SK-N-SH (cell line): ENCODE measurements at places on chromosomes 11 and 22.
A peak's percentile ranks its signal among the peaks of the same experiment; 100 is the strongest.

DNA sequence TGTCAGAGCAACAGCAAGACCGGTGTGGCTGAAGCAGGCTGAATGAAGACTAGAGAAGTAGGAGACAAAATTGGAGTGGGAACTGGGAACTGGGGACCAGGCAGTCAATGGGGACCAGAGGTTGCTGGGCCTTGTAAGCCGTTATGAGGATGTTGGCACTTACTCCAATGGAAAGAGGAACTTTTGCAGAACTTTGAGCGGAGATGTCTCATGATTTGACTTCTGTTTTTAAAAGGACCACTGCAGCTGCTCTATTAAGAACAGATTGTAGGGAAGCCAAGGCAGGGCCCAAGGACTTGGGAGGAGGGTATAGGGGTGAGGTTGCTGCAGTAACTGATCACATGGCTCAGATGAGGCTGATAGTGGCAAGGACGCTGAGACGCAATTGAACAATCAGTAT lies 34.2 kb downstream of the IL18 start:
- no peaks in the 10 kb centered on the region for H3K36me3 ChIP-seq
- H3K4me1 ChIP-seq = peaks cover 11% of the 10 kb centered on the region
- no peak for DNase-seq
- H3K27me3 ChIP-seq = no peaks in the 10 kb centered on the region
- H3K27ac ChIP-seq = no peak overlapping the region

GRCh38 chr22:17966403-17966717 lies 58.0 kb downstream of the MICAL3 start:
- H3K36me3 ChIP-seq = no peaks in the 10 kb centered on the region
- no peak overlapping the region for H3K27ac ChIP-seq
- H3K4me1 ChIP-seq = peaks cover 14% of the 10 kb centered on the region; the same call in 1 of the 2 replicates
- no peaks in the 10 kb centered on the region for H3K27me3 ChIP-seq
- no peak for DNase-seq

GRCh38 chr22:37018086-37018814 lies 997 bp downstream of the TST start:
- peak overlapping the region; percentile 92 for H3K4me3 ChIP-seq
- H3K4me1 ChIP-seq = peaks cover 12% of the 10 kb centered on the region; the same call in 1 of the 2 replicates
- no peak for DNase-seq
- H3K27me3 ChIP-seq = no peaks in the 10 kb centered on the region
- peaks cover 3% of the 10 kb centered on the region for H3K36me3 ChIP-seq
- H3K27ac ChIP-seq = no peak overlapping the region

DNA sequence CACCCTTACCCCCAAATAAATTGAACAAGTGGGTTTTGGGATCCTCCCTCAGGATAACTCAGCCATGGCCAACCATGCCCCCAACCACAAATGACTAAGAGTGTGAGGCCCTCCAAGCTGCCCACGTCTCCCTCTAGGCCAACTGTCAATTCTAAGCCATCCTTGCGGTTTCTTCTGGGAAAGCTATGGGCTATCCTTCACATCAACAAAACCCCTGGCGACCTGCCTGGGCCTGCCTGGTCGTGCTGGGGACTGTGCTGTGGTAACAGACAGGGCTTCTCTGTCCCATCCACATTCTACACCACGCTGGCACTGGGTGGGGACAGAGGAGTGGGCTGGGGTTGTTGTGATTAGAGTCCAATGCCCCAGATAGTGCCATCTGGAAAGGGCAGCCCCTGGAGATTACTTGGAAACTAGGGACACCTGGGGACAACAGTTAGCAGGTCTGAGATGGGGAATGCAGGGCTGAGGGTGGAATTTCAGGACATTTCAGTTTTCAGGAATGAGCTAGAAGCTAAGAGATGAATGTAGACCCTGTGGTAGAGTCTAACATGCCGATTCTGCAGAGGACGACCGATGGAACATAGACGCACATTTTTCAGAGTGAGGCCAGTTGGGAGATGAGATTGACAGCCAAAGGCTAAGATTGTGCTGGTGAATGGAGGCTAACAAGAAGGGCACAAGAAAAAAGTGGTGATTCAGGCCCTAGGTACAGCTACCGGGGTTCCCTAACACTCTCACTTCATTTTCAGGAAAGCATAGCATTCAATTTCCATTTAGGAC lies 131.9 kb downstream of the RASSF10 start:
- no peaks in the 10 kb centered on the region; the same call in 1 of the 2 replicates for H3K4me1 ChIP-seq
- H3K36me3 ChIP-seq = no peaks in the 10 kb centered on the region
- no peak overlapping the region for H3K27ac ChIP-seq
- DNase-seq = no peak

DNA sequence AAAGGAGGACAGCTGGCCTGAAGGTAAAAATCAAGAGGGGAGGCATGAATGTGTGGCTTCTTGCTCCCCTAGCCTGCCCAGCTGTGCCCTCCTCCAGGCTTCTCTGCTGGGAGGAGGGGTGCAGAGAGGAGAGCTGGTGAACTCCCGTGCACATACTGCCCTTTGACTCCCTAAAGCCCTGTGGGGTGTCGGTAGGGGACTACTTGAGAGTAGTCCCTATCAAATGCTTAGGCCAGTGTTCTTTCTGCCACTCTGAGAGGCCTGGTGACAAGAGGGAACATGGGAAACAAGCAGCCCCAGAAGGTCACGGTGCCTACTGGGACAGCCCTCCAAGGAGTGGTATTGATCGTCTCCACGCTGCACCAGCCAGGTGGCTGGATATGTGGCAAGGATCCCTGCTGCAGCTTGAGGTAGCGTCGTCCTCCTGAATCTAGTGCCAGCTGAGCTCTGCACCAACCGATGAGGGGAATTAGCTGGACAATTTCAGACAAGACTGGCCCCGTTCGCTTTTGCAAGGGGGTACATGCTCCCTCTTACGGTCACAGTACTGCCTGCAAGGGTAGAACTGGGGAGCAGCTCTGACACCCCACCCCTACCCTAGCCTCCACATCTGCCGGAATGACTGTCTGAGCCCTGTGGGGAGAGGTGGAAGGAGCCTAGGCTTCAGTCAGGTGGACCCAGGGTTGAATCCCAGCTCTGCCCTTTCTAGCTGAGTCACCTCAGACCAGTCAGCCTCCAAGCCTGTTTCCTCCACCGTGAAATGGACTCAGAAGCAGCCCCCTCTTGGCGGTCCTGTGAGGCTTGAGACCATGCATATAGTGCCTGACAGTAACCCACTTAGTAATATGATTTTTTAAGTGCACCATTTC lies 17.1 kb upstream of the C11orf96 start:
- H3K4me3 ChIP-seq = no peak overlapping the region
- no peaks in the 10 kb centered on the region for H3K27me3 ChIP-seq
- no peak for DNase-seq
- peaks cover 15% of the 10 kb centered on the region for H3K36me3 ChIP-seq

GRCh38 chr11:103112364-103112763 lies 3.1 kb downstream of the DYNC2H1 start:
- H3K36me3 ChIP-seq = peaks cover 15% of the 10 kb centered on the region
- peak overlapping the region; percentile 22 for H3K27ac ChIP-seq
- DNase-seq = no peak
- H3K4me1 ChIP-seq = no peaks in the 10 kb centered on the region
- H3K4me3 ChIP-seq = peak overlapping the region; percentile 24; the same call in 1 of the 2 replicates
- no peaks in the 10 kb centered on the region for H3K27me3 ChIP-seq

GRCh38 chr11:12186701-12187100 lies 76.3 kb downstream of the MICAL2 start:
- peaks cover 36% of the 10 kb centered on the region for H3K36me3 ChIP-seq
- no peak overlapping the region for H3K4me3 ChIP-seq
- peak overlapping the region; percentile 65 for H3K27ac ChIP-seq
- H3K4me1 ChIP-seq = peaks cover 12% of the 10 kb centered on the region
- H3K27me3 ChIP-seq = no peaks in the 10 kb centered on the region
